Posterior vena cava (tissue), 2 donors: ENCODE measurements at places on chromosomes 2 and 18.
A peak's percentile ranks its signal among the peaks of the same experiment; 100 is the strongest.

- no peak for DNase-seq
Measured at GRCh38 chr2:186919296-186919695, 70.3 kb upstream of the ZSWIM2 start.

GRCh38 chr2:220473611-220474010, 846.2 kb downstream of the SLC4A3 start:
- no peak for DNase-seq

DNA sequence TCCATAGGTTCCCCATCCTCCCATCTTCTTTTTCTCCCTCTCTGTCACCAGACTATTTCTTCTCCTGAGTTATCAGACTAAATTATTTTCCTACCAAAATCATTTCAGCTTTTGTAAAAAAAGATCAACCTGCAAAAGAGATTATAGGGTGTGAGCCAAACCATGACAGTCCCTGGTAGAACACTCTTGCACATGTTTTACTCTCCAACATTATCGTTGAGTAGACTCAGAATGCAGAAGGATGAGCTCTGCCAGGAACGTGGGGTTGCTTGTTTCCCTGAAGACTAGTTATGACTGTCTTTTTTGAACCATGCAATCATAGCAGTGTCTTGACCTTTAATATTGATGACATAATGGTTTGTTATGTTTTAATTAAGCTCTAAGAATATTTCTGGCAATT, 360.1 kb upstream of the VWC2L start:
- no peak for DNase-seq

- DNase-seq = peak; percentile 76
Measured at GRCh38 chr2:96163768-96164429, 18.7 kb upstream of the DUSP2 start.

- no peak for DNase-seq
Measured at GRCh38 chr2:143482316-143482715, 353.1 kb downstream of the ARHGAP15 start.

DNA sequence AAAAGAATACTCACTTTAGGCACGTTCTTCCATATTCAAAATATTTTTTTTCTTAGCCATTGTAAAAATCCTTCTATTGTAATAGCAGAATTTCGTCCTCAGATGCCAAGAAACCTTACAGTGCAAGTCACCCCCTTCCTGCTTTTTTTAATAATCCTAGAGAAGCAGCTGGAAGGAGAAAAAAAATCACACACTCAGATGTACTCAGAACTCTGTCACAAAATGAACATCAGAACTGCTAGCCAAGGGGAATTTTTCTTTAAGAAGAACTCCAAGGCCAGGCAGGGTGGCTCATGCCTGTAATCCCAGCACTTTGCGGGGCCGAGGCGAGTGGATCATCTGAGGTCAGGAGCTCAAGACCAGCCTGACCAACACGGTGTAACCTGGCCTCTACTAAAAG, 127.3 kb upstream of the SPATS2L start:
- DNase-seq = no peak

GRCh38 chr2:16716944-16717343, 51.3 kb upstream of the CYRIA start:
- DNase-seq = no peak

DNA sequence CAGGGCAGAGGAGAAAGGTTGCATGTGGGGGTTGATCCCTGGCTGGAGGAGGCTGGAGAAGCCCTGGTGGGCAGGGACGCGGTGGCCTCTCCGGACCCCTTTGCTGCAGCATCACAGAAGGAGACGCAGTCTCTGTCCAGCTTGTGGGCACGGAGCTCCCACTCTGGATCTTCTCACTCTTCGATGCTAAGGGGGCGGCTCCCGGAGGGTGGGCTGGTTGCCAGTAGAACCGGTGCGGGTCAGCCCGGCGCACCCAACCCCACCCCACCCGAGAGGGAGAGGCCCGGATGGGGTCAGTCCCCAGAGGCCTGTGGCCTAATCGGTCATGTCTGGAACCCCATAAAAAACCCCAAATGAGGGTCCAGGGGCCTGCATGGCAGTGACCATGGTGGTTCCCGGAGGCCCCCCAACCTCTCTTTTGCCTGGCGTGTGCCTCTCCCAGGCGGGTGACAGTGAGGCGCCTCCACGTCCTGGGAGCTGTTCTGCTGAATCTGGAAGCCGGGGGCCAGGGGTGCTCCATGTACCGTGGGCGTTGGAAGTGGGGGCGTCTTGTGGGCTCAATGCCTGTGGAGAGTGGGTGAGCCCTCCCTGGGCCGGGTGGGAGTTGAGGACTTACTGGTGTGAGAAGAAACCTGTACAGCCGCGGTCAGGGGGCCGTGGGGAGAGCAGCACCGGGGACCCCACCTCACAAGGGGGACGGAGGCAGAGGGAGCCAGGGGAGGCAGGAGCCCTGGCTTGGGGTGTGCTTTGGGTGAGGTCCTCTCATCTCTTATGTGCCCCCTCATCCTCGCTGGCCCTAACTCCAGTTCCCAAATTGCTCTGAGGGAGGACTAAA, 79.6 kb downstream of the RTP5 start:
- DNase-seq = peak; percentile 78

GRCh38 chr18:31429623-31430022, 17.9 kb upstream of the DSG3 start:
- DNase-seq = no peak

DNA sequence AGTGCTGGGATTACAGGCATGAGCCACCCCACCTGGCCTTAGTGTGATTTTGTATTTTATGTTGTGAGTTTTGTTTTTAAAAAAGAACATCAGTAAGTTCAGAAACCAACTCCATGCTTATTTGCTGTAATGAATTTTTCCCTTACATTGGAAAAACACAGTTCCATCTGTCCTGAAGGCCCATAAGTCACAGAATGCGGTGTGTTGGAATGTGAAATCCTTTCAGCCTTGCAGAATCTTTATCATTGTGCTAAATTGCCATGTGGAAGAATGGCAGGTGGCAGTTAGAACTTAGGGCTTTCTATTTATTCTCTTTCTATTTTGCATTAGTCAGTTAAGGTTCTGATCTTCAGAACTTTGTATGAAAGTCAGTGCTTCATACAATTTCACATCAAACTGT, 52.6 kb downstream of the NEDD4L start:
- no peak for DNase-seq

GRCh38 chr2:241066893-241067341, 35.2 kb downstream of the MTERF4 start:
- DNase-seq = no peak

DNA sequence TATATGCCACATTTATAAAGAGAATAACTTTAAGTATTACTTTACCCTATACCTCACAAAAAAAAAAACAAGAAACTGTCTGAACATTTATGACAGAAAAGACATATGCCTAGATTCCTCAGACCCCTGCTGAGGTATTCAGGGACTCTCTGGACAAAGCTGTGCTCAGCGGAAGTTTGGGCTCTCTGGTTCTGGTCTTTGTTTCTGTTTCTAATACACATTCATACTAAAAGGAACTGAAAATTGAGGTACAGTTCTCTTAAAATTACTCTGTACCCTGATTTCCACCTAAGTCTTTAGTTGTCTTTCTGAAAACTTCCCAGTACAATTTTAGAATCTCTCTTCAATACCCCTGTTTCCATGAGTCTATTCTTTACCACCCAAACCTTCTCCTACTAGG, 160.3 kb downstream of the IKZF2 start:
- no peak for DNase-seq

DNA sequence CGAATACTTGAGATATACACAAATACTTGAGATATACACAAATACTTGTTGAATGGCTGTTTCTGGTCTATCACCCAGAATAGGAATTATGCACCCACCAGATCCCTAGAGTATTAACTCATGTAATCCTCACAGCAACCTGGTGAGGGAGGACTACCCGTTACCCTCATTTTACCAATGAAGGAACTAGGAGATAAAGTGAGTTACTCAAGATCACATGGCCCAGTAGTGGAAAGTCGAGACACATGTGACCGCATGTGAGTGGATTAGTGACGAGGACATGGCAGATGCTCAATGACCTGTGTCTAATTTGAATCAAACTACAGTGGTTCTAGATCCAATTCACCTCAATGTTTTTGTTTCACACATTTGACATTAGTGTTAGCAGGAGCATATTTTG, 2.4 kb downstream of the MOGAT1 start:
- DNase-seq = no peak

GRCh38 chr2:47072728-47073191, 82.3 kb downstream of the STPG4 start:
- DNase-seq = peak; percentile 90

DNA sequence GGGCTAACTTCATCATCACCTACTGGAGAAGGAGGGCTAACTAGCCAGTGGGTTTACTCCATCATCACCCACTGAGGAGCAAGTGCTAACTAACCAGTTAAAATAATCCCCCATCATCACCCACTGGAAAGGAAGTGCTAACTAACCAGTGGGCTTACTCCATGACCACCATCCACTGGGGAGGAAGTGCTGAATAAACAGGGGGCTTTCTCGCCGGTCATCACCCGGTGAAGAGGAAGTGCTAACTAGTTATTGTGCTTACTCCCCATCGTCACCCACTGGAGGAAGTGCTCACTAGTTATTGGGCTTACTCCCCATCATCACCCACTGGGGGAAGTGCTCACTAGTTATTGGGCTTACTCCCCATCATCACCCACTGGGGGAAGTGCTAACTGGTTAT, 124.4 kb upstream of the SALL3 start:
- DNase-seq = no peak
